Muscle of leg (tissue), 16 donors: ENCODE measurements at places on chromosomes 3 and 15.

- DNase-seq, result no peak
Measured at GRCh38 chr15:79171320-79172031, 80.9 kb upstream of the RASGRF1 start.

DNA sequence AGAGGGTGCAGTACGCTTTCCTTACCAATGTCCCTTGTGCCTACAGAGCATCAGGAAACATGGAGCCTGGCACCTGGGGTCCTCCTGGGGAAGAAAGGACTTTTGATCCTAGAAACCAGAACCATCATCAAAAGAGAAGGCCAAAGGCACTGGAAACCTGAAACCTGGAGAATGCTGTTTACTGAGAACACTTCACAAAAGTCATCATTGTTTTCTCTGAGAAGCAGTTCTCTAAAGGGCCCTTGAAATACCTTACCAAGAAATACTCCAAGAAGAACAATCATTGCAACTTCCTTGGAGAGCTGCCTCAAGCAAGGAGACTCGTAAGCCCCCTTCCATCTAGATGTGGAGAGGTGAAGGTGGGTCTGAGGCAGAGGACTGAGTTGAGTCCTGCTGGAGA is 66.0 kb downstream of the TLE3 start:
- DNase-seq, result no peak

- DNase-seq, result no peak
Measured at GRCh38 chr3:195921334-195921791, 13.0 kb upstream of the TNK2 start.

- DNase-seq, result no peak
Measured at GRCh38 chr3:100396967-100397366, 3.9 kb downstream of the TOMM70 start.

GRCh38 chr3:160105907-160106584 is 117.4 kb downstream of the IL12A start:
- no peak for DNase-seq
